ENCODE measurements at places on chromosomes 16 and 17.

- peak; percentile 92 for DNase-seq
These were observed 45.2 kb upstream of the STAC2 start for GRCh38 chr17:39270923-39271322.

GRCh38 chr16:87297918-87298631 lies 19.1 kb downstream of the C16orf95 start:
- DNase-seq, result no peak

DNA sequence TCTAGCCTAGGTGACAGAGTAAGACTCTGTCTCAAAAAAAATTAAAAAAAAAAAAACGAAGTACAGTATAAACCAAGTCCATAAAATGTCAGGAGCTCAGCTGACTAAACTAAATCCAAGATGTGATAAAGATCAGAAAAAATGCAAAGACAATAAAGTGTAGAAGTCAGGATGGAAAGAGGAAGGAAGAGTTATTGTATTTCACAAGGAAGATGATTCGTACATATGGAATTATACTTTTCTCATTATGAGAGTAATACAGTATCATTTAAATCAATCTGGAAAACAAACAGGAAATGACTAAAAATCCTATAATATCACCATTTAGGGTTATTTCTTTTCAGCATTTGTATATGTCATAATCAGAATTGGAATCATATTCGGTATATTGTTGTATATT lies 11.4 kb upstream of the APOH start:
- DNase-seq, result peak; percentile 55

DNA sequence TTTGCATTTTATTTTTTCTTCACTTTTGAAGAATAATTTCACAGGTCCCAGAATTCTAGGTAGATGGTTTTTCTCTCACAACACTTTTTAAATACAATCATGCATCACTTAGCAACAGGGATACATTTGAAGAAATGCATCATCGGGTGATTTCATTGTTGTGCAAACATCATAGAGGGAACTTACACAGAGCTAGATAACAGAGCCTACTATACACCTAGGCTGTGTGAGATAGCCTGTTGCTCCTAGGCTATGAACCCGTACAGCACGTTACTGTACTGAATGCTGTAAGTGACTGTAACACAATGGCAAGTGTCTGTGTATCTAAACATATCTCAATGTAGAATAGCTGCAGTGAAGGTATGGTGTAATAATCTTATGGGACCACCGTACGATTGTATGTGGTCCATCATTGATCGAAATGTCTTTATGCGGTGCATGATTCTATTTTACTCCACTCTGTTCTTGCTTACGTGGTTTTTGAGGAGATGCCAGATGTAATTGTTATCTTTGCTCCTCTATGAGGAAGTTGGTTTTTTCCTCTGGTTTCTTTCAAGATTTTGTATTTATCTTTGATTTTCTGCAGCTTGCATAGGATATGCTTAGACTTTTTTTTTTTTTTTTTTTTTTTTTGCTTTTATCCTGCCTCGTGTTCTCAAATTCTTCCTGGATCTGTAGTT lies 35.5 kb upstream of the TMEM92 start:
- DNase-seq, result no peak

GRCh38 chr16:90031931-90032673 lies 12.8 kb upstream of the DBNDD1 start:
- peak; percentile 66 for DNase-seq

GRCh38 chr16:26951950-26952349 lies 114.8 kb upstream of the C16orf82 start:
- no peak for DNase-seq

- DNase-seq, result no peak
These were observed 32.2 kb downstream of the KIAA0753 start for GRCh38 chr17:6608321-6608720.

GRCh38 chr17:11204991-11205390 lies 36.0 kb upstream of the SHISA6 start:
- no peak for DNase-seq

DNA sequence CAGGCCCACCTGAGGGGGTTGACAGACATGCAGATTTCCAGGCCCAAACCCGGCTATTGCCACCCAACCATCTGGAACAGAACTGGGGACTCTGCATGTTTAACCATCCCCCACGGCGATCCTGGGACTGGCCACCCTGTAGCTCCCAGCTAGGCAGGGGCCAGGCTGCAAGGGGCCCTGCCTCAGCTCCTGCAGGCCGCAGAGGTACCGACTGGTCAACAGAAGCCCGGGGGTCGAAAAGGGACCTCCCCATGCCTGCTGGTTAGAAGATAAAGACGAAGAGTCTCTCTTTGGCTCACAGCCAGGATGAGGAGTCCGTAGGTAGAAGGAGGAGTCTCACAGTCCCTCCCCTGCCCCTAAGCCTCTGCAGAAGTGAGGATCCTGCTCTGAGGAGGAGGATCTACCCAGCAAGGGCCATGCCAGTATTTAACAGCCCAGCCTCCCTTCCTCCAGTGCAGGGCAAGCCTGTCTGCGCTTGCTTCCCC lies 223.4 kb upstream of the TNRC6C start:
- no peak for DNase-seq

- no peak for DNase-seq
These were observed 508.1 kb downstream of the HAPSTR1 start for GRCh38 chr16:9599415-9600120.

DNA sequence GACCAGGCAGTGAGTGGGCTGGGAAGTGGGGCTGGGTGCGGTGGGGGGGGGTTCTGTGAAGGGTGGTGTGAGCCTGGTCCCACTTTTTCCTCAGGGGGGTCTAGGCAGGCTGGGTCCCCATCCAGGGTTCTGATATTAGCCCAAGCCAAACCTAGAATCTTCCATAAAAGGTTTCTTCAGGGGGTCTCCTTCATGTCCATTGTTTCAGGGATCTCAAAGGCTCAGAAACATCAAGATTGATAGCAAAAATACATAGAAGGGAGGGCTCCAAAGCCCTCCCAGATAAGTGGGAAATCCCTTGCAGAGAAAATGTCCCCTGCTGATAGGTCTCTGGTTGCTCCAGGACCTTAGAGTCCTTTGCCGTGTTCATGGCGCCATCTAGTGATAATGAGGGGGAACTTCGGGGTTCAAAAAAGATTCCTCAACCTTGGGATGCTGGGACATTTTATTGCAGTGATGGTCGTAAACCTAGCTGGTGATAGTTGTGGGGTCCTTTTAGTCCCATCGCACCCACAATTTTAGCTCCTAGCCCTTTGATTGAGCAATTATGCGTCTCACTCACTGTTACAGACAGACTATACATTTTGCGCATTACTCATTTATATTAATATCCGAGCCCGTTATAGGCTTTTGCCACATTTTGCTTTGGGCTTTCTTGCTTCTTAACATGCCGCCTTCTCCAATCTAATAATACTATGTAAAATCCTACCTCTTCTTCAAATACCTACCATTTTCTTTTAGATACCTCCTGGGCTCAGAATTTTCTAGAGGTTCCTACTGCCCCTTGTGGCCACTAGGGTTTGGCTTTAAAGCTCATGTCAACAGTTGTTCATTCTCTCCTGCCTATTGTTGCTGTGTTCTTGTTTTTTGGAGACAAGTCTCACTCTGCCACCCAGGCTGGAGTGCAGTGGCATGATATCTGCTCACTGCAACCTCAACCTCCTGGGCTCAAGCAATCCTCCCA lies 35.1 kb downstream of the IGF2BP1 start:
- DNase-seq, result peak; percentile 77

GRCh38 chr17:9587969-9588656 lies 11.7 kb downstream of the CFAP52 start:
- no peak for DNase-seq

DNA sequence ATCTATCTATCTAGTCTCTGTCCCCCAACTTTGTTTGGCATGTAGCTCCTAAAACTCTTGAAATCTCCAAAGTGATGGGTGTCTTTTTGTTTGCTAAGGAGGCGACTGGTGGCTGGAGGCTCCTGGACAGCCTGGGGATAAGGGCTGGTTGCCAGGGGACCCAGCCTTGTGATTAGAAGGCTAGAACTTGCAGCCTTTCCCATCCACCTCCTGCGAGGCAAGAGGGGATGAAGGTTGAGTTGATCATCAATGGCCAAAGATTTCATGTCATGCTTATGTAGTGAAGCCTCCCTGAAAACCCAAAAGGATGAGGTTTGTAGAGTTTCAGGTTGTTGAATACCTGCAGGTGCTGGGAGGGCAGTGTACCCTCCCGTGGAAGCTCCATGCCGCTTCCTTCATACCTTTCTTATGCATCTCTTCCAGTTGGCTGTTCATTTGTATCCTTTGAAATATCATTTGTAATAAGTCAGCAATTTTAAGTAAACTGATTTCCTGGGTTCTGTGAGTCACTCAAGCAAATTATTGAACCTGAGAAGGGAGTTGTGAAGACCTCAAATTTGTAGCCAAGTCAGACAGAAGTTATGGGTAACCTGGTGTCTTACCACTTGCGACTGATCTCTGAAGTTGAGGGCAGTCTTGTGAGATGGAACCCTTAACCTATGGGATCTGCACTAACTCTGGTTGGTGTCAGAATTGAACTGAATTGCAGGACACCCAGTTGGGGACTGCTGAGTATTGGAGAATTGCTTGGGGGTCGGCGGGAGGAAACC lies 202.4 kb downstream of the SEC14L1 start:
- DNase-seq, result no peak

DNA sequence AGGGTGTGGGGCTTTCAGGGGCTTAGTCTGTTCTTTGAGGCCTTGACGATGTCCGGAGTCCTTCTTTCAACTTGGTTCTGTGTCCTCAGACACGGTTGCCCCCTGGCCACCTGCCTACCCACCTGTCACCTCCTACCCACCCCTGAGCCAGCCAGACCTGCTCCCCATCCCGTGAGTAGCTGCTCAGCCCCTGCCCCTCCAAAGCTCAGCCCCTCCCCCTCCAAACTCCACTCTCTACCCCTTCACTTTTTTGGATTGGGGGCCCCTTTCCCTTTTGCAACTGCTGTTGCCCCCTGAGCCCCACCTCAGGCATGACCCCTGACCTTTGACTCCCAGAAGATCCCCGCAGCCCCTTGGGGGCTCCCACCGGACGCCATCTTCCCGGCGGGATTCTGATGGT lies 1.2 kb downstream of the LAT start:
- no peak for DNase-seq

DNA sequence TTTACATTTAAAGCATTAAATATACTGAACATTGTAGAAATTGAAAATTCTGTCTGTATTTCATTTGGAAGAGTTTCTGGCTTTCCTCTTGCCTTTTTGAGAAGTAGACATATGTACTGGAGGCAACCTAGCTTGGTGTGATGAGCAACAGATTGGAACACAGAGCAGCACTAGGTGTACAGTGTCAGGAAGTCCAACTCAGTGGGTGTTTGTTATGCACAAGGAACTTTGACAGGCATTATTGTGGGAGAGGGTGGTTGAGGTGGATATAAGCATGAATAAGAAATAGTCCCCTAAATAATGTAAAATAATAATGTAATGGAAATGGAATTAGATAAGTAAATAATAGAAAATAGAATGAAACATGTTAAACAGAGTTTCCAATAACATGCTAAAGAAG lies 58.1 kb downstream of the PPM1E start:
- DNase-seq, result no peak

- no peak for DNase-seq
These were observed 103.4 kb downstream of the FOXL1 start for GRCh38 chr16:86681757-86682106.

Data from AG10803 (cell line).